ENCODE measurements at places on chromosomes 4 and X. TPM values are rescaled to one million over a fixed set of nuclear protein-coding genes. Genes with fewer than 3 reads are reported as not detected.

GRCh38 chrX:44308869-44309268 is 34.6 kb downstream of the EFHC2 start:
- DNase-seq: no peak

- DNase-seq: no peak
These were observed 150.3 kb downstream of the PCDH7 start for GRCh38 chr4:30870513-30870912.

DNA sequence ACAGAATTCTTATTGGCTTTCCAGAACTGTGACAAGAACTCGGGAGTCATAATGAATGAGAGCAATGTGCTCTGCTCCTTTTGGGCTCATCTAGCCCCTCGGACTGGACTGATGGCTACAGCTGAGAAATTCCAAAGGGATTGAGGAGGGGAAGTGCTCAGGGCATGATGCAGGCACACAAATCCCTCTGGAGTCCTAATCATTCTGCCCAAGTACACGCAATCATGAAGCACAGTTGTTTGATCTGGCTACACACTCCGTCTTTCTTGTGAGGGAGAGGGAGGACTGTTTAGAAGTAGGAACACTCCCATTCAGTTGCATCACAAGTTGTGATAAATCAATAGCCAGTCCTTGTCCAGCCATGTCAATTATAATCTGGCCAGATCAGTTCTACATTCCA is 237.5 kb downstream of the COL25A1 start:
- peak; percentile 37 for DNase-seq

DNA sequence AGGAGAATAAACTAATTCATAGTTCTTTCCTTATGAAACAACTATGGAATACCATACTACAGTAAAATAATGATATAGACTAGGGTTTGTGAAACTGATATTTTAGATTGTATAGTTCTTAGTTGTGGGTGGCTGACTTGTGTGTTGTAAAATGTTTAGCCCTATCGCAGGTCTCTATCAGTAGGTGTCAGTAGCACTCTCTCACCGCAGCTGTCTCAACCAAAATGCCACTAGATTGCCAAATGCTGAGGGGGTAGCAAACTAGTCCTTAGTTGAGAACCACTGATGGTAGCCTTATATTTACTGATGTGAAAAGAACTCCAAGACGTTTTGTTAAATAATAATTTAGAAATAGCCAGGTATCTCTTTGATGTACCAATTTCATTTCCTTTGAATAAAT is 48.1 kb downstream of the RHOXF2B start:
- DNase-seq: no peak

DNA sequence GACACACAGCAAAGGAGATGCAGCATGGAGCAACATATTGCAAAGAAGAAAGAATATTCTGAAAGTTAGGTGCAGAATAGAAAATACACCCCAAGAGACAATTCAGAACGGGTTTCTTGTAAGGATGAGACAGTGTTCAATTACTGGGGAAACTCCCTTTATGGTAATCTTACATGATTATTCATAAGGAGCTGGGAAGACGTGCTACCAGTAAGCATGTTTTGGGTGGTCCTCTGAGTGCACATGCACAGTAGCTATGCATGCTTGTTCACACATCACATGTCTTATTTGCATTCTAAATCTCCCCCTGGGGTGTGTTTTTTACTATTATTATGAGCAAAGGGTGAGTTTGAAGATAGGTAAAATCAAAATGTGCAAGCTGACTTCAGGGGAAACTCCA is 1448.8 kb downstream of the TECRL start:
- no peak for DNase-seq

The TMEM47 gene
- polyA plus RNA-seq: 79.7 TPM

DNA sequence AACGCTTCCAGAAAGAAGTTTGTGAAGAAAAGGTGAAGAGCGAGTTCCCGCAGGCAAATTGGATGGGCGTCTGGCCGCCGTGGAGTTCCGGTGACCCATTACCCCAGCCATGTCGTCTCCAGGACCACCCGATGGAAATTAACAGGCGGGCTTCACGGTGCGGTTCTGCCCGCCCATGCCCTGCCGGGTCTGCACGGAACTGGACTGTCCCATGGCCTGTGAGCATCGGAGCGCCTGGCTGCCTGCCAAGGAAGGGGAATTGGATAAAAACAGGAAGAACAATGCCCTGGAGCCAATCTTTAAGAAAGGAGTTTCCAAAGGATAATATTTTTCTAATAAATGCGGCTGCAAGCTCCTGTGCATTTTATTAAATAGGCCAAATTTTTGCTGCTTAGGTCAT is 319.8 kb upstream of the SLC7A11 start:
- DNase-seq: no peak

DNA sequence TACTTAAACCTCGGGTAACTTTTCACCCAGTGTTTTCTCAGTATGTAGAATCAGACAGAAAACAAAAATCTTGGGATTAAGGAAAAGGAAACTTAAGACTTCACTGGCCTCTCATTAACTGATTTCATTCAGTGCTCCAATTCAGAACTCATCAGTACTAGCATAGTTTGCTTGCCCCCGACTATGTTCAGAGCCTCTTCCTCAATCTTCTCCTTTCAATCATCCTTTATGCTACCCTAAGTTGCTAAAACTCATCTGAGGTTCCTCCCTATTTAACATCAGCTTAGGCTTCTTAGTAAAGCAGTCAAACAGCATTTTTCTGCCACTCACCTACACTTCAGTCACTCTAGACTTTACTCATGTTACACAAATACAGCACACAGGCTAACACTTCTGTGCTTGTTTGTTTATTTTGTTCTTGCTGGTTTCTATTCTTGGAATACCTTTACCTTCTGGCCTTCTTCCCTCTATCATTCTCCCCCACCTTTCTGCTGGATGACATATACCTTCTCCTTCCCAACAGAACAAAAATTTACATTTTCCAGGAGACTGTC is 163.0 kb upstream of the TLL1 start:
- DNase-seq: no peak

- no peak for DNase-seq
These were observed 389.7 kb downstream of the GPM6A start for GRCh38 chr4:175422331-175422730.

DNA sequence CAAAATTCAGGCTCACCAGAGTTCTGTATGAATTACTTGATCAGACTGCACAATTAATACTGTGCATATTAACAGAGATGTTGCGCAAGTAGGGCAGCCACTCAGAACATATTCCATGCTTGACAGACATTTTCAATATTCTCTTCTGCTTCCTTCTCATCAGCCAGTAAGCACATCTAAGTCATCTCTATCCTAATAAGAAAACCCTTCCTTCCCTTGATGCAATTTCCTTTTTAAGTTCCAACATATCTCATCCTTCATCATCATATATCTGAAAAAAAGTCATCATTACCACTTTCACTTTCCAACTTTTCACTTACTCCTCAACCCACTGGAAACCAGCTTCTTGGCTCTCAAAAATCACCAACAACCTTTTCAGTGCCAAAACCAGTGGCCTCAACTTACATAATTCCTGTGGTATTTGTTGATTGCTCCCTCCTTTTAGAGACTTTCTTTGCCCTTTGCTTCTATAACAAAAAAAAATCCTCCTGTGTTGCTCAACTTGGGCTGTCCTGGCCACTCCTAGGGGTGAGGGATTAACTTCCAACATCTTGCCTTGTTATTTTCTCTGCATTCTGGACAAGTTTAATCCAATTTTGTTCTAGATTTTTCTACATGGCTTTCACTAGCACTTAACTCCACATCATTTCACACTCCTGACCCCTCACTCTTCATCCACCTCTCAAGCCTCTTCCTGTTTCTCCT is 14.1 kb downstream of the MBNL3 start:
- no peak for DNase-seq

The PDZD4 gene
- 2.9 TPM for polyA plus RNA-seq

The SMAD1 gene
- 65.4 TPM for polyA plus RNA-seq

The TAB3 gene
- polyA plus RNA-seq: 9.6 TPM

DNA sequence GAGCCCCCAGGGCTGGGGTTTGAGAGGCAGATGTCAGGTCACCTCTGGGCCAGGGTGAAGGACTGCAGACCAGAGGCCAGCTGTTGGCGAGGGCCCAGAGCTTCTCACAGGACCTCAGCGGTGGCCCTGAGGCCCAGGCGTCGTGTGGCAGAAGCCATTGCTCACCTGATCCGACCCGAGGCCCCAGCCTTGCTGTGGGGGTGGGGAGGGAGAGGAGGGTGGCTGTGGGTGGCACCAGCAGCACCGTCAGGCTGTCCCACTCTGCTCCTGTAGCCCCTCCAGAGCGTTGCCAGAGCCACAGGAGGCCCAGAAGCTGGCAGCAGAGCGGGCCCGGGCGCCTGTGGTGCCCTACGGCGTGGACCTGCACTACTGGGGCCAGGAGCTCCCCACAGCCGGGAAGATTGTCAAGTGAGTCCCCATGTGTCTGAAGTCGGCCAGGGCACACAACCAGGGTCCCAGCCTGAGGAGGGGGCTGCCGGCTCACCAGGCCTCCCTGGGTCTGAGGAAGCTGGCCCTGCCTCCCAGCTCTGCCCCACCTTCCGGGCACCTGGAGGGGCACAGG is 28.8 kb downstream of the UVSSA start:
- no peak for DNase-seq

- peak; percentile 86 for DNase-seq
These were observed 116.0 kb downstream of the SOWAHB start for GRCh38 chr4:76781698-76782595.

DNA sequence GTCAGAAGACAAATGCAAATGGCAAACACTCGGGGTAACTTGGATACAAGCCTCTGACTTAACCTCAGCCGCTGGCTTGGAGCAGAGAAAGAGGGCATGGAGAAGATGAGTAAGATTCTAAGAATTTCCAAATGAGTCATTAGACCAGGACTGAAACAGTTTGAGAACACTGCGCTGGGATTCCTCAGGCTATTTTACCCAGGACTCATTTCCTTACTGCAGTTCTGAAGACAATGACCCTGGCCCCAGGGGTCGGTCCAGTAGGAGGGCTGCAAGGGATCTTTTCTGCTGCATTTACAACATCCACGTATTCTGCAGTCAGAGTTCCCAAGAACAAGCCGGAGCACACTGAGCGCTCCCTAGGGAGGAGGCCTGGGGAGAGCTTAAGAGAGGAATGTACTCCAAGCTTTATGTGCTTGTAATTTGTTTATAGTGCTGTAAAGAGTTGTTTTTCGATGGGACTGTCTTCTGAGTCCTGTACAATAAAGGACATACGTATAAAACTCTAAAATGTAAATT is 27.3 kb upstream of the SORBS2 start:
- peak; percentile 88 for DNase-seq

GRCh38 chr4:5708449-5709206 is at the start of gene EVC2:
Gene EVC2 (minus strand): TSS chr4:5708559. CDS start chr4:5708513, 46 bp downstream.
- DNase-seq: peak; percentile 76

- peak; percentile 0 for DNase-seq
These were observed 207.5 kb downstream of the FAM47B start for GRCh38 chrX:35150052-35150451.

DNA sequence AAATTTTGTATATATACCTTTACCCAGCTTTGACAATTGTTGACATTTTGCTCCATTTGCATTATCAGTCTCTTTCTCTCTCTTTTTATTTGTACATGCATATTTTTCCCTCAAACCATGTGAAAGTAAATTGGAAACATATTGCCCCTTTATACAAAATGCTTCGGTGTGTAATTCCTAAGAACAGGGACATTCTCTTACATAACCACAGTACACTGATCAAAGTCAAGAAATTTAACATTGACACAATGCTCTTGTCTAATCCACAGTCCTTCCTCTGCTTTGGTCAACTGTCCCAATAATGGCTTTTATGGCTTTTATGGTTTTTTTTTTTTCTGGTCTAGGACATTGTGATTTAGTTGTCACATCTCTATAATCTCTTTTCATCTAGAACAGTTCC is 9.5 kb upstream of the SMS start:
- no peak for DNase-seq

GRCh38 chrX:68985135-68985755 is 156.4 kb downstream of the EFNB1 start:
- no peak for DNase-seq

DNA sequence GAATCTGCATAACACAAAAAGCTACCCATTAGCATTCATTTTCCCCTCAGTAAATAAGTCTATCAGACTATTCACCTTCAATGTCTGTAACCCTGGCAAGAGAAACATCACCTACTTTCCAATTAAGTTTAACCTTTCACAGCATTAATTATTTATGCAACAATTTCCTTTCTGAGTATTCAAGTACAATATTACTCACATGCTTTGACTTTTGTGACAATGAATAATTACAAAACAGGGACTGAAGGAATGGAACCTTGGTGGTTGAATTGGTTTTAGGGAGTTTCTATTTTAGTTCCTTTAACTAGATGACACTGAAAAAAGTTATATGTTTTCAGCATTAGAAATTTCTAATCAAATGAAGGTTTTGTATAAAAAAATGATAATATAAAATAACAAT is 932.3 kb upstream of the EPHA5 start:
- no peak for DNase-seq

The SPIN2B gene
- polyA plus RNA-seq: 13.8 TPM
